ENCODE measurements at places on chromosomes 13 and 19. TPM values are rescaled to one million over a fixed set of nuclear protein-coding genes. Genes with fewer than 3 reads are reported as not detected.

The NTN5 gene
- polyA plus RNA-seq: not detected

The MISP3 gene
- 0.66 TPM for polyA plus RNA-seq

The TYROBP gene
- 0.55 TPM for polyA plus RNA-seq

The MBD3L3 gene
- not detected for polyA plus RNA-seq

The TMEM86B gene
- 1.7 TPM for polyA plus RNA-seq

The ZNF471 gene
- not detected for polyA plus RNA-seq

The RTBDN gene
- not detected for polyA plus RNA-seq

The IFNL1 gene
- polyA plus RNA-seq: not detected

The HSPH1 gene
- polyA plus RNA-seq: 168 TPM

DNA sequence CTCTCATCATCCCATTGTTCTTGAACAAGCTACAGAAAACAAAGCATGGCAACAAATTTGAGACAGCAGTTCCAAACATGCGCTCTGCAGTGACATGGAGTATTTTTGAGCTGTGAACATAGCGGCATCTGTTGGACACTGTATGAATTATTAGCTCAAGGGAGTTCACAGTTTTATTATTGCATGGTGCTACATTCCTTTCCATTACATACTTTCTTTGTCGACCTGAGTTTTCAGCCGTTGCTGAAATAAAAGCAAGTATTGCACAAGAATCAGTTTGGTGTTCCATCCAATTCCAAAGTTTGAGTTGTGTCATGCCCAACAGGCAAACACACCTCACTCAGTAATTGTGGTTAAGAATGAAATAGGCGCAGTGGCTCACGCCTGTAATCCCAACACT lies 30.1 kb upstream of the METTL21C start:
- DNase-seq: no peak

GRCh38 chr19:8142513-8142900 lies 6.9 kb downstream of the FBN3 start:
- no peak for DNase-seq

DNA sequence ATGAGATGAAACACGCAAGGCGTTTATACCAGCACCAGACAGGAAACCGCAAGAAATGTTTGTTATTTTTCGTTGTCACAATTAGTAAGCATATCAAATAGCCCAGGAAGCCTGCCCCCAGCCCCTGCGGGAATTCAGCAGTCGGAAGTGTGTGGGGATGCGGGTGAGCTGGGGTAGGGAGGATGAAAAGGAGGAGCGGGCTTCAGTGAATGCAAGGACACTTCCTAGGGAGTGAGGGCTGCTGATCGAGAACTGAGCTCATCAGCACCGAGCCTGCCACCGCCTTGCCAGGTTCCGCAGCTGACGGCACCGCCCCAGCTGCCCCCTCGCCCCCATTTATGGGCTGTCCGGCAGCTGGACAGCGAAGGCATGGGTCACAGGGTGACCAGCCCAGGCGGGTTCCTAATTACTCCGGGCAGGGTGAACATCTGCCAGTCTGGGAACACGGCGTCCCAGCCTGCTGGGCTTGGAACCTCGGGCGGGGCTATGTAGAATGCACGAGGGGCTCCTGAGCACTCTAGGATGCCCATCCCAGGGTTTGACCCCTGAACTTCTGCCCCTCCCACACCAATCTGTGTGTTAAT lies 1.6 kb upstream of the BEST2 start:
- no peak for DNase-seq

DNA sequence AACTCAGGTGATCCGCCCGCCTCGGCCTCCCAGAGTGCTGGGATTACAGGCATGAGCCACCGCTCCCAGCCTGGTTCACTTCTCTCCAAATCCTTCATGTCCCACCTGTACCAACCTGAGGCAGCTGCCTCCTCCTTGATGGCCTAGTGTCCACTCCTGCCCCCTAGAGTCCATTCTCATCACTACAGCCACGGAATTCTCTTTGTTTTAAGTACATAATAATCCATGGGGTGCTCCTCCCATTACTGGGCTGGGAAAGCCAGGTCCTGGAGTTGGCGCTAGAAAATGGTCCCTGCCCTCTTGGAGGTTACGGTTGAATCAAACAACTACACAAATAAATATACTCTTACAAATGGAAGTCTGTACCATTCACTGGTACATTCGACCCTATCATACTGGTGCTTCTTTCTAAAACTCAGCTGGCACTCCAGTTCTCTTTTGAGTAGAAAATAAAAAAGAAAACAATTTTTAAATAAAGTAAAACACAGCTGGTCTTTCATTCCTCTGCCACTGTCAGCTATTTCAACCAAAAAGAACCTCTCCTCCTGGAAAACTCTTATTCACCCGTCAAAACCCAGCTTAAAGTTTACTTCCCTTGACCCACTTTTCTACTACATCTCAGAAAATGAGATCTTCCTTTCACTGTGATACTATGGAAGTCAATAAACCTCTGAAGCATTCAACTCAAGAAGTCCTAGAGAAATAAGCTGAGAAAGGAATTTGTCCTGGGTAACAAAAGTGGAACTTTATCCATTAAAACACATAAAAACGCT lies 22.4 kb upstream of the ARHGEF18 start:
- DNase-seq: no peak

DNA sequence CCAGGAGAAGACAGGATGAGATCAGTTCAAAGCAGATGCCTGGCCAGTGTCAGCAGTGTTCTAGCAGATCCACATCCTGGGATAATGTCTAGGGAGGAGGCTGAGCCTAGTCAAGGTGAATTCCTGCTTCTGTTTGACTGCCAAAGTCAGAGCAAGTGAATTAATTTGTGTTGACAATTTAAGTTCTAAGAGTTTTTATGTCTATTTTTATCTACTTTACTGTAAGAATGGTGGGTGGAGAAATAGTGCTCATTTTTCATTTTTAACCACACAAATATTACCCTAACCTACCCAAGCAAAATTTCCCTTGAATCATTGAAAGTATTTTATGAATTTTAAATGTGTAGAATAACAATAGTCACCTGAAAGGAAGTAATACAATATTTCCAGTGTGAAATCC lies 207.6 kb upstream of the SLC10A2 start:
- no peak for DNase-seq

- DNase-seq: no peak
Measured at GRCh38 chr19:1672038-1672768, 19.8 kb upstream of the TCF3 start.

GRCh38 chr13:46158983-46159382 lies 23.0 kb downstream of the LCP1 start:
- no peak for DNase-seq

GRCh38 chr19:10858204-10858828 lies 10.1 kb downstream of the C19orf38 start:
- DNase-seq: no peak

GRCh38 chr19:44993526-44993925 lies 7.7 kb upstream of the RELB start:
- DNase-seq: no peak

GRCh38 chr19:55304279-55304978 lies 20.6 kb downstream of the BRSK1 start:
- no peak for DNase-seq

GRCh38 chr13:45195421-45195820 lies 5.4 kb downstream of the KCTD4 start:
- DNase-seq: no peak

- no peak for DNase-seq
Measured at GRCh38 chr13:47545201-47546024, 455.7 kb downstream of the SUCLA2 start.

DNA sequence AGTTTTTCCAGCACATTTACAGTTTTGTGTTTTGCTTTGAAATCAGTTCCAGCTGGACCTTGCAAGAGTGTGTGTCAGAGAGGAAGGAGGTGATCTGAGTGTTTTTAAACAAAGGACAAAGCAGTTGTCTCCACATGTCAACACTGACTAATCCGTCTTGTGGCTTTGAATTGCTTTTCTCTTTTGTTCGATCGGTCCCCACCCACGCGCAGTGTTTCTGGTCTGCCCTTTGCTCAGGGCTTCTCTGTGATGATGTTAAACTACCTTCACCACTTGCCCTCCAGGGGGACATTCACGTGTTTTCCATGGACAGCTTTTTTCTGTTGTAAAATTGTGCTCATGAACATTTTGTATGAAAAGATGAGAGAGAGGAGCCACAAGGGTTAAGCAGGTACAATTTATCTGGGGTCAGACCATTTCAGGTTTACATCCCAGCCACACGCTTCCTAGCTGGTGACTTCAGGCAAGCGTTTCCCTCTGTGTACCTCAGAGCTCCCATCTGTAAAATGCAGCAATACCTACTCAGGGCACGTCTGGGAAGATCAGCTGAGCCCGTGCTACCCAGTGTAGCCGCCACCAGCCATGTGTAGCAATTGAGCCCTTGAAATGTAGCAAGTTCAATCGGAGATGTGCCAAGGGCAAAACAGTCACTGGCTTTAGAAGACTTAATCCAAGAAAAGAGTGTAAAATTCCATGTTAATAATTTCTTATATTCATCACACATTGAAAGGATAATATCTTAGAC lies 13.5 kb upstream of the PLA2G4C start:
- no peak for DNase-seq

GRCh38 chr13:32883474-32883873 lies 132.7 kb upstream of the KL start:
- DNase-seq: no peak

DNA sequence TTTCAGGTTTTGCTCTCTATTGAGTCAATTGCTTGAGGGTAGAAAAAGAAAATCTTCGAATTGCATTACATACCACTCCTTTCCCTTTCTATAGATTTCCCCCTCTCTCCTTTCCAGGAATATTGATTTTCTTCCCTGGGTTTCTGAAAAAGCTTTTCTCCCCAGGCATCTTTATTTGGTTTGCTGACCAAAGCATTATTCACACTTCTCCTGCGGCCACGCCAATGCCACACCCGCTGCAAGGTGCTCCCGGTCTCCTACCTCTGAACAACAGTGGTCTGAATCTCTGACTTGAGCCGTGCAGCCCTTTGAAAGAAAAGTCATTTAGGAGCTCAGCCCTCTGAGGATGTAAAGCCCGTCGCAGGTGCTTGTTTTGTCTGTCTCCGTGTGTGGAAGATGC lies 350.9 kb upstream of the TMTC4 start:
- no peak for DNase-seq

DNA sequence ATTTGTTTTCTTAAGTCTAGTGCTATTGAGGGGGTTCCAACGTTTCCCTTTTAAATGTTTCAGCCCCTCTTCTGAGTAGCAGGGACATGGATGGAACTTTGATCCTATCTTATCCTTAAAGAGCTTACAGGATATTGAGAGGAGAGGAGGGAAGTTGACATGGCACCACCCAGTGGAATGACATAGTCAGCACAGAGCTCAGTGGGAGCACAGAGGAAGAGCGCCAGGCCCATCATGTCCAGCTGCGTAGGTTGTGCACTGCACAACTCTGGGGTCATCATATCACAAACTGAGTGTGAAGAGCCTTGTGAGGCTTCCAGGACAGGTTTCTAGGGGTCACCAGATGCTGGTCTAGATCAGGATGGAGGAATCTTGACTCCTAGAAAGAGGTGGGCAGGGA lies 4.6 kb upstream of the CDC42EP5 start:
- DNase-seq: no peak

DNA sequence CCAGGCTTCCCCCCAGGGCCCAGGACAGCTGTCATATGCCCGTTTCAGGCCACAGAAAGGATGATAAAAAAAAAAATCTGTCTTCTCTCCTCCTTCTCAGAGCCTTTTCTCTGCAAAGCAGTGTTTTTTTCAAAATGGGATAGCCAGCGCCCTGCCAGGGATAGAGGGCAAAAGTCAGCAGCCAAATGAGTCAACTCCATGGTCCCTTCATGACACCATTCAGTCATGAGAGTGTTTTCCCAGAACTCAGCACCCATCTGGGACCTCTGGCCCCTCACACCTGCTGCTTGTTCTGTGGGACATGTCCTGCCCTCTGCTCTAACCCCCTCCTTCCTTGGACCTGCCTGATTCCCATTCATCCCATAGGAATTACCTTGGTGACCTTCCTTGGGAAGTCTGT lies 95.0 kb downstream of the CYSLTR2 start:
- DNase-seq: no peak

DNA sequence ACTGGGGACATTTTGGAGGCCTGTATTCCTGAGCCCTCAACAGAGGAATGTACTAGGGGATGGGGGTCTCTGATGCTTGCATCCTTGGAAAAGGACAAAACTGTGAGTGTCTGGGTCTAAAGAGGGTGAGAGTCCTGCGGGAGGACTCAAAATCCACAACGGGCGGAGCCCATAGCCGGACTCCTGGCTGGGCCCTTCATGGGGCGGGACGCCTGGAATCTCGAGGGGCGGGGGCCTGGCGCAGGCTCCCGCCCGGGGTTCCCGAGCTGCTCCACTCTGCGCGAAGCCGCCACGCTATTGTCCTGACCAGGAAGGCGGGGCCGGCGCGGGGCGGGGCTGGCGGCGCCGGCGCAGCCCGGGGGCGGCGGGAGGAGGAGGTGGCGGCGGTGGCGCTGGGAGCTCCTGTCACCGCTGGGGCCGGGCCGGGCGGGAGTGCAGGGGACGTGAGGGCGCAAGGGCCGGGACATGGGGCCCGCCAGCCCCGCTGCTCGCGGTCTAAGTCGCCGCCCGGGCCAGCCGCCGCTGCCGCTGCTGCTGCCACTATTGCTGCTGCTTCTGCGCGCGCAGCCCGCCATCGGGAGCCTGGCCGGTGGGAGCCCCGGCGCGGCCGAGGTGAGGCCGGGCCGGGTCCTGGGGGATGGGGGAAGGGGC lies at the start of gene APLP1:
APLP1 (plus strand) TSS at position 403 of the 651 bp plus-strand sequence; CDS start at position 466, 63 bp downstream.
- no peak for DNase-seq

DNA sequence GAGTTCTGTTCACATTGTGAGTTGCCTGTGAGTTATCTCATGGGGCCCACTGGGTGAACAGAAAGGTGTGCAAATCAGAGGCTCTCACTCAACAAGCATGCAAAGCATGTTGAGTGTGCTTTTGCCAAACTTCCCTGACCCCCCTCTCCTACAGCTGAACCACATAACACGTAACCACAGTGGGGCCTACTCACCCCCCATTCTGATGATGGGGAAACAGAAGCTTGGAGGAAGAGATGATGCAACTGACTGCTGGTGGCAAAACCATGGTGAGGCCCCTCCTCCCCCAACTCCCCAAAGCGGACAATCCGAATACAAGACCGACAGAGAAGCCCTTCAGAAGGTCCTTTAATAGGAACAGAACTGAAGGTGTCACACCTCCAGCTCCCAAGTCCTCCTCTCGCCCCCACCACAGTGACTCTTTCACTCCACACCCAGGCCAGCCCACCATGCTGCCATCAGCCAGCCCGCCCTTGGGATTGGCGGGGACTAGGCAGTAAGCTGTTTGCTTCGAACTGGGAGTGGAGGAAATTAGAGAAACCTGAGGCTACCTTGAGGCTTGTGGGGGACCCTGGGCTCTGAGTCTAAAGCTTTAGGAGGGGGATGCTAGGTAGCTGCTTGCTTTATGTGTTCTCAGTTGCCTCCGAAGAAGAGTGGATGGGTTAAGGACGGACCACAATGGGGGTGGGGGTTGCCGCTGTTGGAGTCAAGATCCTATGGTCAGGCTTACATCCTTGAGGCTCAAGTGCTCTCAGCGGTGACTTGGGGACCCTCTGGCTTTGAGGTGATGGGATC lies 3.8 kb downstream of the ZNF784 start:
- DNase-seq: no peak
